SJSA1 (cell line): ENCODE measurements at places on chromosomes 3 and 15. TPM values are rescaled to one million over a fixed set of nuclear protein-coding genes. Genes with fewer than 3 reads are reported as not detected.

- H3K36me3 ChIP-seq = no peaks in the 10 kb centered on the region
- H3K27ac ChIP-seq = no peak overlapping the region
- no peak for DNase-seq
- no peak overlapping the region for H3K4me3 ChIP-seq
Observed at GRCh38 chr3:27728195-27729087, 6.3 kb upstream of the EOMES start.

DNA sequence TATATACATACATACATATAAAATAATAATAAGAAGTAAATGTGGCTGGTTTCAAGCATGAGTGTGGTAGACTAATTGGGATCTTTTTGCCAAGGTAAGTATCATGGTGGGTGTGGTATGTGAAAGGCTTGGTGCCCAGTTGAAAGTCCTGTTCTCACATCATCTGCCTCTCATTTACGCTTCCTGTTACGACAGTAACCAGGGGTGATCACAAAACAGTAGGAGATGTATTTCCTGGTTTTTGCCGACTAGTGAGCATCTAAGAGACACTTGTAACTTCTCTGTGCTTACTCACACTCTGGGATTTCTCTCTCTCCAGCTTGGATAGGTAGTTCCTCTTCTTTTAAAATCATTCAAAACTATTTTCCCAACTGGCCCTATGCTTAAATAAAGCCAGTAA lies 1028.3 kb upstream of the NR2F2 start:
- no peak for DNase-seq
- no peak overlapping the region for H3K4me3 ChIP-seq
- peaks cover 51% of the 10 kb centered on the region for H3K4me1 ChIP-seq
- H3K36me3 ChIP-seq = no peaks in the 10 kb centered on the region
- H3K27me3 ChIP-seq = no peaks in the 10 kb centered on the region

DNA sequence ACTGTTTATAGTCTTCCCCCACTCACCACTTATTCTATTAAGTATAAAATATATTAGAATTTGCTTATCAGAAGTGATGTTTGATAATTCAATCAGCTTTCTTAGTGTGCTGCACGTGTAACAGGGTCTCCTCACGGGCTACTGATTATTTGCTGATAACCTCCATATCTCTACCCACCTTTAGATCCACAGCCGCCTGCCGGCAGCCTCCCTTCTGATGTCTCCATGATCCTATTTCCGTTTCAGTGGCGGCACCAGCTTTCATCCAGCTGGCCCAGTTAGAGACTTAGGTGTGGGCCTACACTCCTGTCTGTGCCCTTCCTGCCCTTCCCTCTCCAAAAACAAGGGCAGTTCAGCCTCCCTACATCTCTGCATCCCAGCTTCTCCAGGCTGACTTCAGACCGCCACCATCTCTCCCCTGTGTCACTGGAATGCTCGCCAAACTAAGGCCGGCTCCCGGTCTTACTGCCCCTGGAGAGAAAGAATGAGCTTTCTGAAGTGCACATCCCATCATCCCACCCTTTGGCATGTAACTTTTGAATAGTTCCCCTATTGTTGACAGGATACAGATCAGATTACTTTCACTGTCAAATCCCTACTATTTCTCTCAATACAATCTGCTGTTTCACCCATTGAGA lies 76.6 kb upstream of the PRTG start:
- no peak overlapping the region for H3K27ac ChIP-seq
- no peaks in the 10 kb centered on the region for H3K27me3 ChIP-seq
- H3K4me1 ChIP-seq = peaks cover 13% of the 10 kb centered on the region
- no peaks in the 10 kb centered on the region for H3K36me3 ChIP-seq
- H3K4me3 ChIP-seq = no peak overlapping the region
- peak; percentile 56 for DNase-seq

DNA sequence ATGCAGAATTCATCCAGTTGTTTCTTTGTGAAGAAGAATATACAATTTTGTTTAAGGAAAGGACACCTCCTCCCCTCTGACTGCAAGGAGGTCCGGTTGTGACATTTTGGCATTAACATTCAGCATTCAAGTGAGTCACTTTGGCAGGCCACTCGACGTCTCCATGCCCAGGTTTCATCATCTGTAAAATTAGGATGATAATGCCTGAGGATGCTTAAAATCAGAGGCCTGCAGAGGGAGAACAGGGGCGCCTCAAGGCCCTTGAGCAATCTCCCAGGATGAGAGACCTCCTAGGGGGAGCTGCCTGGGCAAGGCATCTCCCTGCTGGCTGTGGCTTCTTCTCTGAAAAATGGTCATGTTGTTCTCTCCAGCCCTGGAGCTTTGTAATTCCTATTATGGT lies 236.0 kb downstream of the CACNA2D3 start:
- DNase-seq = no peak
- no peak overlapping the region for H3K27ac ChIP-seq
- H3K4me1 ChIP-seq = no peaks in the 10 kb centered on the region
- H3K27me3 ChIP-seq = no peaks in the 10 kb centered on the region

DNA sequence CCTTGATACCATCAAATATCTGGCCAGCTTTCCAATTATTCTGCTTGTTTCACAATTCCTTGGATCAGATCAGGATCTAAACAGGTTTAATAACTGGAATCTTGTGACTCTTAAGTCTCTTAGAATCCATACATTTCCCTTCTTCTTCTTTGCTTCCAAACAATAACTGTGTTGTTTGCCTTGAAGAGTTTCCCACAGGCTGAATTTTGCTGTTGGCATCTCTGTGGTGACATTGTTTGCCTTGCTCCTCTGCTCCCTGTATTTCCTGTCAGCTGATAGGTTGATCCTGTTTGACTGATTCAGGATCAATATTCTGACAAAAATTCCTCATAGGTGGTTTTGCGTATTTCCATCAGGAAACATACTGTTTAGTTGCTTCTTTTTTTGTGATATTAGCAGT lies 248.4 kb upstream of the LMCD1 start:
- H3K36me3 ChIP-seq = no peaks in the 10 kb centered on the region
- H3K27me3 ChIP-seq = no peaks in the 10 kb centered on the region
- H3K4me1 ChIP-seq = no peaks in the 10 kb centered on the region
- no peak overlapping the region for H3K27ac ChIP-seq

- H3K36me3 ChIP-seq = no peaks in the 10 kb centered on the region
- no peak for DNase-seq
- H3K4me3 ChIP-seq = no peak overlapping the region
- no peak overlapping the region for H3K27ac ChIP-seq
- no peaks in the 10 kb centered on the region for H3K27me3 ChIP-seq
Observed at GRCh38 chr3:7875925-7876324, 625.7 kb upstream of the LMCD1 start.

The SLC2A2 gene
- total RNA-seq = not detected in 2 replicates

GRCh38 chr3:126389112-126389793 lies 5.5 kb upstream of the CFAP100 start:
- H3K4me1 ChIP-seq = peaks cover 8% of the 10 kb centered on the region
- no peaks in the 10 kb centered on the region for H3K36me3 ChIP-seq
- H3K27ac ChIP-seq = no peak overlapping the region
- DNase-seq = peak; percentile 77
- peaks cover 13% of the 10 kb centered on the region; the same call in 1 of the 2 replicates for H3K27me3 ChIP-seq
- no peak overlapping the region for H3K4me3 ChIP-seq

GRCh38 chr15:90046911-90047392 lies 45.8 kb downstream of the ZNF710 start:
- no peaks in the 10 kb centered on the region for H3K36me3 ChIP-seq
- H3K27me3 ChIP-seq = no peaks in the 10 kb centered on the region
- no peak overlapping the region for H3K4me3 ChIP-seq

The IQCH gene
- total RNA-seq = 0.31 and 4.5 TPM in 2 replicates

The DLL4 gene
- total RNA-seq = not detected in 2 replicates

GRCh38 chr3:52110502-52110901 lies 43.7 kb downstream of the POC1A start:
- H3K4me3 ChIP-seq = no peak overlapping the region
- no peaks in the 10 kb centered on the region for H3K27me3 ChIP-seq
- H3K36me3 ChIP-seq = peaks cover 18% of the 10 kb centered on the region; the same call in 1 of the 2 replicates
- H3K27ac ChIP-seq = no peak overlapping the region
- DNase-seq = no peak
- H3K4me1 ChIP-seq = no peaks in the 10 kb centered on the region

GRCh38 chr3:46416125-46416810 lies 9.2 kb downstream of the CCRL2 start:
- H3K4me3 ChIP-seq = no peak overlapping the region
- no peaks in the 10 kb centered on the region for H3K27me3 ChIP-seq
- H3K27ac ChIP-seq = no peak overlapping the region
- H3K4me1 ChIP-seq = peaks cover 4% of the 10 kb centered on the region

The IGSF11 gene
- total RNA-seq = 0.18 and 1.0 TPM in 2 replicates

- peaks cover 57% of the 10 kb centered on the region for H3K36me3 ChIP-seq
- peak overlapping the region; percentile 94 for H3K4me3 ChIP-seq
- H3K4me1 ChIP-seq = peaks cover 14% of the 10 kb centered on the region
- peak overlapping the region; percentile 99 for H3K27ac ChIP-seq
Observed at GRCh38 chr3:180913581-180914404, 1.3 kb downstream of the FXR1 start.

The HCLS1 gene
- not detected in 2 replicates for total RNA-seq

- H3K36me3 ChIP-seq = no peaks in the 10 kb centered on the region
- no peaks in the 10 kb centered on the region for H3K27me3 ChIP-seq
- no peak overlapping the region; the same call in 1 of the 2 replicates for H3K27ac ChIP-seq
- no peak overlapping the region for H3K4me3 ChIP-seq
- peaks cover 15% of the 10 kb centered on the region for H3K4me1 ChIP-seq
Observed at GRCh38 chr3:16113704-16114103, 60.8 kb upstream of the GALNT15 start.

DNA sequence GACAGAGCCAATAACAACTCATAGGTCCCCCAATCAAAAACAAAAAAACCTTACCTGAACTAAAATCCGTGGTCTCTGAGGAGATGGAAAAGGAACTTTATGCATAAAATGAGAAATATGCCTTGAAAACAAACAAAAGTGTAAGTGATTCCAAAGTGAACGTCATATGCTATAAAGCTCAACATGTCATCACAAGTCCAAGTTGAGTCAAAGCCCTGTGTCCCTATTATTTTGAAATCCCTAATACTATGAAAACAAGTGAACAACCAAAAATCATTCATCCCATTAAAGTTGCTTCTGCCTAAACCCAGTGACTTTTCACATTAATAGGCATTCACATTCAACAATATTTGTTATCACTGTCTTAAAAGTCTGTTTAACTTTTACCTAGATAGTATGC lies 59.4 kb downstream of the DENND4A start:
- no peaks in the 10 kb centered on the region for H3K27me3 ChIP-seq
- DNase-seq = no peak
- no peaks in the 10 kb centered on the region for H3K4me1 ChIP-seq
- 0 out of 2 replicates have a peak, but pooled peaks cover 2% of the 10 kb centered on the region for H3K36me3 ChIP-seq

The SHC4 gene
- 1.0 and 2.9 TPM in 2 replicates for total RNA-seq
